Ascending aorta (tissue), 2 donors: ENCODE measurements at places on chromosomes 12 and 14.

DNA sequence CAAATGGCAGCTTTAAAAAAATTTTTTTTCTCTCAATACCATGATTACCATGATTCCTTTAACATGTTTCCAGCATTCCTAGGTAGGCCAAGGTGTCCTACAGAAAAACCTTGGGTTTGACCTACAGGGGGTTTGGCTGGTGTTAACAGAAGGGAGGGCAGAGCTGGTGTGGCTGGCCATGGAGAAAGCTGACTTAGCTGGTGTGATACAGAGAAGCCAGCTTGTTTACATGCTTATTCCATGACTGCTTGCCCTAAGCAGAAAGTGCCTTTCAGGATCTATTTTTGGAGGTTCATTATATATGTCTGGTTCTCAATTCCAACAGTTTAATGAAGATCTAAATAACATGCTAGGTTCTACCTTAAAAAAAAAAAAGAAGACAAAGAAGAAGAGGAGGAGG, 68.6 kb downstream of the EEA1 start:
- DNase-seq: no peak

GRCh38 chr14:81682134-81682533, 148.5 kb upstream of the SEL1L start:
- no peak for DNase-seq

GRCh38 chr12:120221576-120221900, 20.6 kb upstream of the RPLP0 start:
- no peak for DNase-seq

DNA sequence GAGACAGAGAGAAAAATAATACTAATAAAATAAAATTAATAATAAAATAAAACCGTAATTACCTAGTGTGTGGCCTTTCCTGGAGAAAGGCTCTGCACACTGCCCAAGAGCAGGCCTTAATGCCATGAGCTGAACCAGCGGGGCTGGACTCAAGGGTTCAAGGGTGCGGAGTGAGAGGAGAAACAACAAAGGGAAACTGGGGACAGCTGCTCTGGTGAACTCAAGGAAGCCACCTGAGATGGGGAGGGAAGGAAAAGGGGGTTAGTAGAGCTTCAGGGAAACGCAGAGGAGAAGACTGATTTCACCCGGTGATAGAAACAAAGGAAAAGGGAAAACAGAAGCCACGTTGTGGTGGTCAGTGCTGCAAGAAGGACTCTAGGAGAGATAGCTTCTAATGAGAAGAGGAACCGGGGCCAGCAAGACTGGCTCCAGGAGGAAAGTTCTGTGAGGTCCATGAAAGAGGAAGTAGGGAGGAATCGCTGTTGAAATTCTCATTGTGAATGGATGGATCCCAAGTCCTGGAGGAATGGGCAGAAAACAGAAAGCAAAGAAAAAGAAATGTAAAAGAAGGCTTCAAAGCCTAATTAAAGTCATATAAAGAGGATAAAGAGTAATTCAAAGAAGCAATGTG, 48.3 kb upstream of the BCL2L14 start:
- no peak for DNase-seq

GRCh38 chr12:57220770-57221168, 4.2 kb downstream of the NXPH4 start:
- DNase-seq: no peak

DNA sequence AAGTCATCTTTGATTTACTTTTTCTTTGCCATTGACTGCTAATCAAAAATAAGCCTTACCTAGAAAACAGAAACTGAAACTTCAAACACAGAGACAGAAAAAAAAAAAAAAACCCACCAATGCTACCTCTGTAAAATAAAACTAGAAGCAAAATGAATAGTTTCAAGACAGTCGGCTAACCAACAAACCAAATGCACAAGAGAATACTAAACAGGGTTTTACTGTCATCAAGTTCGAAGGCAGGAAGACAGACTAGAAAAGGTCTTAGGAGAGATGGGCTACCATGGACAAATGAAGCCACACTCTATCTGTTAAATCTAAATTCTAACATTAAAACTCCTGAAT, 59.5 kb downstream of the SEL1L start:
- no peak for DNase-seq

GRCh38 chr12:63876980-63877379, 32.5 kb downstream of the SRGAP1 start:
- DNase-seq: no peak
